ENCODE measurements at places on chromosomes 3 and 15.

DNA sequence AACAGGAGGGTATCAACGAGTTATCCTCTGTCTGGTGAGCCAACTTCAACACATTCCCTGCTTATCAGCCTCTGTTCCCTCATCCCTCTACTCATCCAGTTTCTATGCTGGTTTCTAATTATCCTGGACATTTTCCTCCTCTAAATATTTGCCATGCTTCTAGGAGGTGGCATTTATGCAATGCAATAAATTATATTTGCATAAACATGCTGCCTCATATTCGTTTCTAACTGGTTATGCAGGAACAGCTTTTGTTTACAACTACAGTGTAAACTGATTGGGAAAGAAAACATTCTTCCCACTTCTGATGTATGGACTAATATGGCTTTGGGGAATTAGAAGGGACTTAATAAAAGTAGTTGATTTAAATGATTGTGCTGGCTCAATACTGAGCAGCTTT, 122.3 kb downstream of the TFG start:
- no peak for DNase-seq

GRCh38 chr3:135844386-135844785, 121.1 kb upstream of the PPP2R3A start:
- DNase-seq, result no peak

DNA sequence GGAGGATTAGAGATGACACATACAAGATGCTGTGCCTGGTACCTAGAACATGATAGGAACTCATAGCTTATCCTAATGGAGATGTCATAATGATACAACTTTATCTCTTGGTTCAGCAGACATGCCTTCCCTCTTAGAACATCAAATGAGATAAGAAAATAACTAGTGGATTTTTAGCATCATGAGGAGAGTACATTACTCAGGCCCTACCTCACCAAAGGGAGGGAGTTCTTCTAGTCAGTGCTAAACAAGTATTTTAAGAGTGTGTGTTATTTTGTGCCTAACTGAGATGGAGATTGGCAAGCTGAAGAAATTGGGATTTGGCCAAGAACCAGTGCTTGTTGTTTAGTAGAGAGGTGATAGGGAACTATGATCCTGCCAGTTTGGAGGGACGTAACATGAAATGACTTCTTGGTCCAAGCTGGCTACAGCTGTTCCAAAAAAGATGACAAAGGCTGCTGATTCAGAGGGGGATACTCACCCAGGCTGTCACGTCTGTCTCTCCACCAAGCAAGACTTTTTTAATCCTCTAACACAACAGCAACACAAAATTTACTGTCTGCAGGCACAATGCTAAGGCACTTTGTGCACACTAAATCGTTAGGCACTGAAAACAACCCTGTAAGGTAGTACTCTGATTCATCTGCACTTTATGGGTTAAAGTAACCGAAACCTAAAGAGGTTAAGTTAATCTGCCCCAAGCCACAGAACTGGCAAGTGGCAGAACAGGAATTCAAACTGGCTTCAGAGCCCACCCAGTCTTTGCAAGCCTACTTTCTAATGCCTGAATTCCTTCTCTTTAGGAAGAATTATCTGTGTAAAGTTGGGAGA, 126.5 kb downstream of the CMSS1 start:
- DNase-seq, result no peak

DNA sequence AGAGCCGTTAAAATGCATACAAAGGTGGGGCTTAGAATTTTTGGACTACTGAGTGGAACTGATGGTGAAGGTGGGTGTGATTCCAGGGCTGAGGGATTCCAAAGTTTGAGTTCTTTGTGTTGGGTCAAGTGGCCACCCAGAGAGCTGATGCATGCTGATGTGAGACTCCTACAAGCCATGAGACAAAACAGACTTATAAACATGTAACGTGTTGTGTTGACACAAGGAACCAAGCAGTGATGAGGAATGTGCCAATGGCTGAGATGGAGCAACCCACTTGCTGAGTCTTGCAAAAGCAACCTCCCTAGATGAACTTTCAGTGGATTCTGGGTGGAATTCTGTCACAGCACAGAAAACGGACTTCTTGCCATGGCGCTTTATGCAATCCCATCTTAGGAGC, 289.0 kb downstream of the TLE3 start:
- DNase-seq, result no peak

DNA sequence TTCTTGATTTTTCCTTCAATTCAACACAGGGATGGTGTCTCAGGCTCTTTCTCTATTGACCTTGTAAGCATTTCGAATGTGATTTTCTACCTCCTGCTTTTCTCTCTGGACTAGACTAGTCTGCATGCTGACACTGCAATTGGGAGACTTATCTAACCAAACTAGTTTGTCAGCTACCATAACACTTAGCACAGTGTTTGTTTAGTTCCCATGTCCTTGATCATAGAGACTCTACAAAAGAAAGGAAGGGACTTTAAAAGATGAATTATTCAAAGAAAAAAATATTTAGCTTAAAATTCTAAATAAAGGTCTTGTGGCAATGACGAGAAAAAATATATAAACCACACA, 407.0 kb downstream of the ERC2 start:
- no peak for DNase-seq

DNA sequence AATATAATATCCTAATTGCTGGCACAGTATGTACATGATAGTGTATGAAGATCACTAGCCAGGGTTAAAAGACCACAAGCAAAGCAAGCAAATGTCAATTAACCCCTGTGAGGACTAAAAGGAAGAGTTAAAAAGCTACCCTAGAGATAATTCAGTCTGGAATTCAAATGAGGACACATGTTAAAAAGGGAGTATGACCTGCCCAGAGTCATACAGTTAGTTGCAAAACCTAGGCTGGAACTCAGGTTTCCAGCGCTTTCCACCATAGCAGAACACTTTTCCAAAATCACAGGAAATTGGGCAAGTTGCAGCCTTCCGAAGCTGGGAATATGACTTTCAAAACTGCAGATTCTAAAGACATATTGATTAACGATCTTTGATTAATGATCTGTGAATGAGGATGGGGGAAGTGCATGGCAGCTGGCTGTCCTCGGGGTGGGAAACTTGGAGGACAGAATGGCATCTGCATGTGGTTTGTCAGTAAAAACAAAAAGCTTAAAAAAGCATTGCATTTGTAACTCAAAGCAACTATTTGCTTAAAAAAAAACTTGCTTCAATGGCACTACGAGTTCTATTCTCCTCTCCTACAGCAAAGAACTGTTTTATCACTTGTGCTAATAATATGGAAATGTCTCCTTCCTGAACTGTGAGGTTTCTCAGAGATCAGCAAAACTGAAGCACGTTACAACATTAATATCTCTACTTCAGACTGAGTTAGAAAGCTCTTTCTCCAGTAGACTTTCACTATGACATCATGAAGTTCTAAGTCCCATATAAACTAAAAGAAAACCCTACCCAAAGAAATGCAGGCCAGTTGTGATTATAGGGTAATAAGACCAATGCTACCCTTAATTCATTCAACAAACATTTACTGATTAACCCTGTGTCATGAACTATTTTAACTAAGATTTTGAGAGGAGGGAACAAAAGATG, 46.2 kb downstream of the IGSF11 start:
- no peak for DNase-seq

DNA sequence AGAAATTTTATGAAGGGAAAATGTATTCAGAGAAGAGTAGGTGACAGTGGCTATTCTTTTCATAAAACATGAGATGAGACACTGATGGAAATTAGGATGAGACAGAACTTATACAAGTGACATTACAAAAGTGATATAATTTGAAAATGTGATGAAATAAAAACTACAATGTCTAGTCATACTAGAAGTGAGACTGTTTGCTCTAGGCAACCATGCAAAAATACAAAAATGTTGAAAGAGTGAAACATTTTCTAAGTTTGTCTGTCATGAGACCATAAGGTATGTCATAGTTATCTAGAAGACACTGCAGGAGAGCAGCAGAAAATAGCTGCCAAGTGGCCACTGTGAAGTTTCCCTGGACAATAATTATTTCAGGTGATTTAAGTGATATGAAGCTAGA, 459.5 kb downstream of the DIPK2A start:
- no peak for DNase-seq

- DNase-seq, result no peak
These were observed 34.1 kb downstream of the SPATA12 start for GRCh38 chr3:57094575-57094974.

- no peak for DNase-seq
These were observed 34.3 kb downstream of the RNU5B-1 start for GRCh38 chr15:65338823-65339222.

DNA sequence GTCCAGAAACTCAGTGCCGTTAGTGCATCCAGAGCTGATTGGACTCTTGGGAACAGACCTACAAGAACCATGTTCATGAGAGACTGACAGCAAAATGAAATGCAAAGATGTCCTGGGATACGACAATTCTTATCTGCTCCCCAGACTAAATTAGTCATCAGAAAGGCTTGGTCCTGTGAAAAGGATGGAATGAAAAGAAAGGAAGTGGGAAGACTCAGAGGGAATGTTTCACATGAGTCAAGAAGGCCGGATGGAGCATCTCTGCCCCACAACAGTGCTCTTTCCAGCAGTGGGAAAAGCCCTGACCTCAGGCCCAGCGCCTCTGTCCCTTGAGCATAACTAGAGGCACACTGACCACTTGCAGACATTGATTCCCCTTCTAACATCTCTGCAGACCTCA, 39.3 kb upstream of the UACA start:
- no peak for DNase-seq

DNA sequence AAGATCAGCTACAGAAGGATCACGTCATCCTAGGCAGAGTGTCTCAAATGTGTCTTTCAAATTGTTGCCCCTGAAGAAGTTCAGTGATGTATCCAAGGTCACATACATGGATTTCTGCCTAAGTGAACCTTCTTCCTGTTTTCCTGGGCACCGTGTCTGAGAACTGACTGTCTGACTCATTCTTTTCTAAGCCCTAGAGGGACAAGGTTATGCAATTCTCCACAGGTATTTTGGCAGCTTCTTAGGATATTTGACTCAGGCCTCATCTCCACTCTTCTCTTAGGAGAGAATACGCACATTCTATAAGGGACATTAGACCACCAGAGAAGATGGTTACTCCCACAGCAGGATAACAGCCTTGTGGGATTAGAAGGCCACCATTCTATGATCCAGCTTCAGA, 391.9 kb upstream of the THBS1 start:
- no peak for DNase-seq

DNA sequence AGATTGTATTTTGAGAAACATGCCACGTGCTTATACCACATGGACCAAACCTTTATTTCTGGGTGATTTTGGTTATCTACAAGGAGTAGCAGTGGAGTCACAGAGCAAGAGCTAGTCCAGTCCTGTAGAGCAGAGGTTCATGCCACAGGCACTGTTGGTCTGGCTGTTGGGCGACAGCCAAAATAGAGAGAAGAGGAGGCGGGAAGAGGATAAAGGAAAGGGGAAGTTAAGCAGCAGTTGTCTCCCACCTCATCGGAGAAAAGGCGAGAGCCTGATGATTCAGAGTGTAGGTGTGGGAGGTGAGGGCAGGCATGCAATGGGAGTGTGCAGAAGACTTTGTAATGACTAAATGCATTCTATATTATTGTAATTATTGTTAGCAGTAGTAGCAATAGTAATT, 237.5 kb upstream of the ROPN1 start:
- DNase-seq, result no peak

DNA sequence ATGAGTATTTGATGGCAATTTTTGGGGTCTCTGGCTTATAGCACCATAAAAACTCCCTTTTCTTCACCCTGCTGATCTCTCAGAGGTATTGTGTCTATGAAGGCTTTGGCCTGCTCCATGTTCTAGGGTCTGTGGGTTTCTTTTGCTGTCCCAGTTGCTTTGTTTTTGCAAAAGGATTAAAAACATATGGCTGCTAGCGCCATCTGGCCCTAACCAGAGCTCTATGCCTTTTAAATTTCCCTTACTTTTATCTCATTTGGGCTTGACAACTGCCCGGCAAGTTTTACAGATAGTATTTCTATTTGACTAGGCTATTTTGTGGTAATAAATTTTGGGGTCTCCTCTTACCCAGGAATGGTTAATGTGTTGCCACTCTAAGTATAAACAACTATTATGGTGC, 6.4 kb upstream of the GHRL start:
- DNase-seq, result no peak

- DNase-seq, result peak; percentile 68
These were observed 88.0 kb downstream of the LRRK1 start for GRCh38 chr15:101006931-101007691.

GRCh38 chr3:124126436-124127023, 134.6 kb upstream of the ROPN1 start:
- DNase-seq, result no peak

DNA sequence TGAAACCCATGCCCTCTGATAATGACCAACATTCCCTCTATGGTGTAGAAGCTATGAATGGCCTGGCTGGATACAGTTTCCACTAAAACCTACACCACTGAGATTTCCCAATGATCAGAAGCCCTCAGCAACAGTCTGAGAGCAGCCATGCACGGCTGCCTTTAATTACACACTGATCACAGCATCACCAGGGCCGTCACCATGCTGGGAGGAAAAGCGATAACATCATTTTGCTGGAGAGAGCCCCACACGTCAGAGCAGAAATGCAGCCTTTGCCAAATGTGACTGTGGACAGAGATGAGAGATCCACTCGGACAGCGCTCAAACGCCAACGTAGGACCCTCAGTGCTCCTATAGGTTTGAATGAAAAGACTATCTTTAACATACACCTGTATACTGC, 135.0 kb downstream of the XXYLT1 start:
- no peak for DNase-seq

GRCh38 chr3:53844262-53845102, 1.7 kb downstream of the CHDH start:
- DNase-seq, result no peak

DNA sequence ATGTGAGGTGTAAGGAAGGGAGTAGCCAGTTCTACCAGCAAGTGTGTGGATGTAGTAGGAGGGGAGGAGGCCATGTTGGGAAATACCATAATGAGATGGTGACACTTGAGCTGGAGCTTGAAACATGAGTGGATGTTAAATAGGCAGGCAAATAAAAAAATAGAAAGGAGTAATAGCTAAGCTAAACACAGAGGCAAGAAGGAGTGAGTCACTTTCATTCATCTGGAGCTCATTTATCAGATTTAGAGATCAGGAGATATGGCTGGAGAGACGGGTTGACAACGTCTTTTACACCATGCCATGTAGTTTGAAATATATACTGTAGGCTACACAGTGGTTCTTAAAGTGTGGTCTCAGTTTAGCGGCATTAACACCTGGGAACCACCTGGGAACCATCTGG, 390.5 kb downstream of the DIPK2A start:
- DNase-seq, result no peak

DNA sequence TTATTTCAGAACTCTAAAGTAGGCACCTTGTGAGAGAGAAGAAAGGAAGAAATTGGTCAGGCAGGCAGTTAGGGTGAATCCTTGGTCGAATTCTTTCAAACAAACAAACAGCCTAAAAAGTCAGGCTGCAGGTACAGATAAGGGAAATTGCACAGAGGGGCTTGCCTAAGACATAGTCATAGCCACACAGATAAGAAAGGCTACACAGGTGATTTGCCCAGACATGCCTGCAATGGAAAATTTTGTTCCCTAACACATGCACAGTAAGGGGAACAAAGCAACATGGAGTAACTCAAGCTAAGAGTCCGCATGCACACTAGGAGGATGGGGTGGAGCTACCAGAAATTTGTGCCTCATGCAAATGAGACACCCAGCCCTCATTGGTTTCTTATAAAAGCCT, 91.4 kb upstream of the TUSC7 start:
- no peak for DNase-seq
